IPS DF 6.9 (cell line): ENCODE measurements at places on chromosomes 5 and 9.
A peak's percentile ranks its signal among the peaks of the same experiment; 100 is the strongest.

GRCh38 chr9:121156263-121156731 is 45.4 kb downstream of the RAB14 start:
- DNase-seq, result no peak

DNA sequence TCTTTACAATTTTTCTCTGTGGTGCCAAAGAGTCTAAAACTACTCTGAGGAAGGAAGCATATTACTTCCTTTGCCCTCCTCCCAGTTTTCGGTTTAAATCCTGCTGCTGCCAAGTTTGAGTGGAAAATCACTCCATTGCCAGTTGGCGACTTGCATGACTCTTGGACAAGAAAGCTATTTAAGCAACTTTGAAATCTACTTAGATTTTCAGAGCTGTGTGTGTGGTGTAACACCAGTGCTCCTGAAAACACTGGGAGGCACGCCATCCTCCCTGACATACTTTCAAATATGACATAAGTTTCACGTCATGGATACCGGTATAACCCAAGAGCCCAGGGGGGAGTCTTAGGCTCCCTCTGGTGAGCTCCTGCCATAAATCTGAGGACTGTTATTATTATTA is 83.5 kb upstream of the RIOK2 start:
- DNase-seq, result no peak

GRCh38 chr9:4740388-4740637 is 689 bp downstream of the AK3 start:
- DNase-seq, result no peak

- DNase-seq, result no peak
These were observed 516 bp downstream of the MRPL41 start for GRCh38 chr9:137552022-137552768.

DNA sequence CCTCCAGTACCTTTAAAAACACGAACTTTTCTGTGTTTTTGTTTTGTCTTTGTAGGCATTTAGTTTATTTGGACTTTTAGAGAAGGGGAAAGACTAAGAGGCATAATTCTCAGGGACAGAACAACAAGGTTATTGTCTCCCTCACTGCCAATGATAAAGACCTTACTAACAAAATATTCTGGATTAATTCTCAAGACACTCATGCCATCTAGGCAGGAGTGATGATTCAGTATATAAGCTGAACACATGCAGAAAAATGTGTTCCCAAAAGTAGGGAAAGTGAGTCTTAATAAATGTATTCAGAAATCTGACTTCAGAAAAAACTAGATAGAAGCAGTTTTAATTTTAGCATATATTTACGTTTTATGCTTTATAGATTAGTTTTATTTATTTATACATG is 17.4 kb upstream of the ASPN start:
- DNase-seq, result no peak

- no peak for DNase-seq
These were observed 154.5 kb downstream of the PAPPA start for GRCh38 chr9:116308076-116308475.

DNA sequence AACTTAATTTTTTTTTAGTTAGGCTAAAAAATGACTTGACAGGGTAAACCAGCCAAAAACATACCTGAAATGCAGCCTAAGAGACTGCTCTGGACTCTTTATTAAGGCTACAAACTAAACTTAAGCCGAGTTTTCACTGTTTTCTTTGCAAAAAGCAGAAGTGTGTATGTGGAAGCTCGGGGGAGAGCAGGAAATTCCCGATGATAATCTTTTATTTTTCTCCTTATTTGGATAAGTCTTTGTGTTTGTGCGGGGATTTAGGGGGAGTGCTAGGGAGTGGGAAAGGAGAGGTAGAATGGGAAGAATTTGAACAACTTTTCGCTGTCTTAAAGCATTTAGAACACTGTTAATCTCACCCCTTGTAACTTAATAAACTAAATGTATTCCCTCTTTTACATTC is 30.7 kb upstream of the GPR21 start:
- no peak for DNase-seq

DNA sequence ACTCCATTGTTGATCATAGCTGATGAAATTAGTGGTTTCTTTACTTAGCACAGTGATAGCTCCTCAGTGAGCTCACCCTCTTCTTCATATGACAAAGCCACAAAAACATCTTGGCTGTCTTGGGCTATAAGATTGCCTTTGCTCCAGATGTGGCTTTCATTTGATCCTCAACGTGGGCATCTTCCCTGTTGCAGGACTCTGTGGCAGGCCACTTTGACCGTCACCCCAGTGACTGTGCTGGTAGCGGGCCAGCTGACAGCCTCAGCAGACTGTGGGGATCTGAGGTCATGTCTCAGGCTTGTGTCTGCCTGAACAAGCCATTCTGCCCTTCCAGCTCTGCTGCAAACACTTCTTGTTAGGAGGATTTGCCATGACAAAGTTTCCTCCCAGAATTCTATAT is 422.2 kb downstream of the NR2F1-AS1 start:
- DNase-seq, result no peak

DNA sequence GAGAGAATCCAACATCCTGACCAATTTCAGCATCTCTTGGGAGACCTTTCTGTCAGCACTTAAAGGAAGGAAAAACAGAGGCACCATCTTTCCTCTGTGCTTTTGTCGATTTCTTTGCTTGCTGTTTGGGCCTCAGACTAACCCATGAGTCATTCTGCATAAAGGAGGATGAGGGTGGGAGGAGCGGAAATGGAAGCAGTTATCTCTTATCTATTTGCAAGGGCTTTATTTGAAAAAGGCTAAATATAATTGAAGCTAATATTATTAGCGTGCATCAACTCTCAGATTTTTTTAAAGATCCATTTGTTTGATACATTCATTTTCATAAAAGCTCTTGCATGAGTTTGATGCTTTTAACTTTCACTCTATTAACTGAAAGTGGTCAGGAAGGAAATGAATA is 72.9 kb downstream of the ZNF622 start:
- no peak for DNase-seq

DNA sequence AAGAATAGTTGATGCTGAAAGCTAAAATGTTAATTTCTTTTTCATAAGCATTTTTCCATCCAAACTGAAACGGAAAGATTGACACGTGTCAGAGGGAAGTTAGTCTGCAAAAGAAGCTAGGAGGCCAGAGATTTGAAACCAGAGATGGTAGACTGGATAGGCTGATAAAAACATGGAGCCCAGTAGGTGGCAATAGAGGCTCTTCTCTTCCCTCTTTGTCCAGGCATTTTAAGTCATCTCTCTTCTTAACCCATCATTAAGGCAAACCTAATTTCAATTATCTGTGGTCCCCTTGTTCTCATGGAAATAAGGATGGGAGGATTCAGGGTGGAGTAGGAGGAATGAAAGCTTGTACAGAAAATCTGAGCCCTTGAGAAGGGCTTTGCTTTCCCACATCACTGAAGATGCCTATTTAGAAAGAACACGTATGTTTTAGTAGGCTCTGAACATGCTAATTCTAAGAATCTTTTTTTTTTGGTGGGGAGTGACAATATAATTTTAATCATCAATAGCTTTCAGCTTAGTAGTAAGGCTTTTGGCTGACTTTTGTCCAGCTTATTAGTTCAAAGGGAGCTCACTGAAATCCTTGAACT is 66.6 kb downstream of the ZNF474 start:
- DNase-seq, result peak; percentile 39

DNA sequence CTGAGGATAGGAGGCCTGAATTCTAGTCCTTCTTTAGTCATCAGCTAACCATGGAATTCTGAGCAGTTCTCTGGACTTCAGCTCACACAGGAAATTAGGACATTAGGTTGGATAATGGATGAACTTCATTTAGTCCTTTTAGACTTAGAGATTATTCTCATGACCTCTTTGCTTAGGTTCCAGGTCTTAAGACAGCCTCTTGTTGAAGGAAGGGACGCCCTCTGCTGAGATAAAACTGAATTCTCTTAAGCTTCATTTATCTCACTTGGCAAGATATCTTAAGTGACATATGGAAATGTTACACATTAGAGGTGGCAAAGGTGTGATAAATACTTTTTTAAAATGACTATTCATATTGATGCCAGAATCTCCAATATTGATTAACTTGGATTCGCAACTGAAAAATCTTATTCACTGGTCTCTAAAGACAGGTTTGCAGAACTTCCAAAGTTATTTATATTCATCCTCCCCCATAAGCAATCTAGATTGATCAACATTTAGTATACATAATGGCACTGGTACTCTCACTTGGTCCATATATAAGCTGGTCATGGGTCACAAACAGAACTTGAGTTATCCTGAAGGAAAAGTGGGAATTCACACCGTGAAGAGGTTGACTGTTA is 16.9 kb upstream of the ZNF366 start:
- DNase-seq, result no peak

DNA sequence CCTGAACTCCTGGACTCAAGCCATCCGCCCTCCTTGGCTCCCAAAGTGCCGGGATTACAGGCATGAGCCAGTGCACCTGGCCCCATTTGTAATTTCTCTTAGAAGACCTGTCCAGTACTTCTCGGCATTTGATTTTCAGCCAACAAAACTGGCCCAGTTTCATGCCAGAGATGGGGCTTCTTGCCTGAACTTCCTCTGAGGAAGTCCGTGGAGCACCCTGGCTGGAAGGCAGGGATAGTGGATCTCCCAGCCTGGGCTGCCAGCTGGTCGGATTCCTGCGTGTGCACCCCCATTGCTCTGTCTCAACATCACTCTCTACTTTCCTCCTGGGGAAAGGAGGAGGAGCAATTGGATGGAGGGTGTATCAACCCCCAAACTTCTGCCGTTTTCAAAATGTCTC is 39.0 kb downstream of the FAM78A start:
- DNase-seq, result no peak

DNA sequence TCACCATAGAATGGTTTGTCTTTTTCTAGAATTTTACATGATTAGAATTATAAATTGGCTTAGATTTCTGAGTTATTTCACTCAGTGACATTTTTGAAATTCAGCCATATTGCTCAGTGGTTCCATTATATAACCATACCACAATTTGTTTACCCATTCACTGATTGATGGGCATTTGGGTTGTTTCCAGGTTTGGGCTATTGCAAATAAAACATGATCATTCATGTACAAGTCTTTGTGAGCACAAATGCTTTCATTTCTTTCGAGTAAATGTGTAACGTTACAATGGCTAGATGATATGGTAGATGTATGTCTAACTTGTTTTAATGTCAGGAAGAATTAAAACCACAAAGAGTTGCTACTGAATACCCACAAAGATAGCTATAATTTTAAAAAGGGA is 279.9 kb upstream of the TARS1 start:
- no peak for DNase-seq

- DNase-seq, result no peak
These were observed 23.4 kb upstream of the GLRA1 start for GRCh38 chr5:151947931-151948608.

- DNase-seq, result no peak
These were observed 185.9 kb upstream of the RASA1 start for GRCh38 chr5:87081511-87082372.
